IPS-NIHi11 (cell line): ENCODE measurements at places on chromosomes 3 and 15.

- no peak for DNase-seq
These were observed 42.9 kb downstream of the CFAP20DC start for GRCh38 chr3:59006634-59007517.

DNA sequence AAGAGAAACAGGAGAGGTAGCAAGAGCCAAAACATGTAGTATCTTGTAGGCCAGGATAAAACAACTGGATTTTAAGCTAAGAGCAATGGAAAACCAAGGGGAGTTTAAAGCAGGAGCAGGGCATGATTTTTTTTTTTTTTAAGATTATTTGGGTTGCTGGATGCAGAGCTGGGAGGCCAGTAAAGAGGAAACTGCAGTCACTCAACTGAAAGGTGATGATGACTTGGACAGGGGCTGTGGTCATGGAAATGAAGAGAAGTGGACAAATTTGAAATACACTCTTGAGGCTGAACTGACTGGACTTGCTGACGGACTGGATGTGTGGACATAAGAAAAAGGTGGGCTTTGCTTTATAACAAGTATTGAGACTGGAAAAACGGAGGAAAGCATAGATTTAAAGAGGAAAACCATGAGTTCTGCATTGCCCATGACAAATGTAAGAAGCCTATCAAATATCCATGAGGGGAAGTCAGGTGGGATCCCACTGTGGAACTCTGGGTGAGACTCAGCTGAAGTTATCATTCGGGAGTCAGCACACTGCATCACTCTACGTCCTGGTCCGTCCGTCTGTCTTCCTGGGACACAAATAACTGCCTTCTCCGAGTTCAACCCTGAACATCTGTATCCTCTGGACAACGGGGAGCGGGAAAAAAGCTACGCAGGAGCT, 688 bp downstream of the XPC start:
- no peak for DNase-seq

- no peak for DNase-seq
These were observed 18.1 kb upstream of the C3orf38 start for GRCh38 chr3:88131695-88132094.

- peak; percentile 11 for DNase-seq
These were observed 48.9 kb upstream of the GMNC start for GRCh38 chr3:190911382-190911781.

DNA sequence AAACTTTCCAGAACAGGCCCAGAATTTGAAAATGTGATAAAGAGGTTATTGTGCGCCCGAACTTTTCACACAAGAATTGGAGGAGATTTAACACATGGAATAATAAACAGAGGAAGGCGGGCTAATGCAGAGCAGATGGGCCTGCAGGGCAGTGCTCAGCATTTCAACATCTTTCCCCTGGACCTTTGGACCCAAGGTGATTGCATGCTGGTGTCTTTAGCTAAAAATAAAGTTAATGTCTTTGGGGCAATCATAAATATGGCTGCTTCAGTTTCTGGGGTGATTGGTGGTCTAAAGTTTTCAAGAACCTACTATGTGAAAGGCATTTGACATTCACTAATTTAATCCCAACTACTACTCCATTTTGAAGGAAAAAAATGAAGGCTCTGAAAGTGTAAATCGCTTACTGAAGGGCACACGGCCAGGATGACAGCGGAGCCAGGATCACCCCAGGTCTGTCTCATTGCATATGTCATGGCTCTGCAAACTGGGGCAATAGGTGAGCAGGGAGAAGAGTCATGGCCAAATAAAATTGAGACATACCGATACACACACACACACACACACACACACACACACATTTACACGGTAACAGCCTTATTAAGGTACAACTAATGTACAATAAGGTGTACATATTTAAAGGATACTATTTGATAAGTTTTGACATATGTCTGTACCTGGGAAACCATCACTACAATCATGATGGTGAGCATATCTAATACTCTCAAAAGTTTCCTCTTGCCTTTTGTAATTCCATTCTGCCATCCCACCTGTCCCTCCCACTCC, 243.1 kb upstream of the LRRFIP2 start:
- DNase-seq = no peak
